Kasumi-1 (cell line): ENCODE measurements at places on chromosomes 16 and 17.

GRCh38 chr16:3099732-3100499 is 822 bp upstream of the ZSCAN10 start:
- DNase-seq = peak; percentile 62

DNA sequence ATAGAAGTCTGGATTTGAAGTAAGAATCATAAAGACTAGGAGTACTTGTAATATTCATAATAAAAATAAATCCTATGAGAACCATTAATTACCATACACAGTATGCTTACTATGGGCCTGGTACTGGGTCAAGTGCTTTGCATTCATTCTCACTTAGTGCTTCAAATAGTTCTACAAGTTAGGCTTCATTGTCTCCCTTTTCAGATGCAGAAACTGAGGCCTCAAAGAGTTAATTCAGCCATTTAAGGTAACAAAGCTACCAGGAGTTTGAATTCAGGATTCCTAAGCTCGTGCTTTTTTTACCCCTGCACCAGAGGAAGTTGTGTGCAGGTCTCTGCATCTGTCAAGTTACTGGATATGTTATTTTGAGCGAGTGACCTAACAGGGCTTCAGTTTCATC is 1098.4 kb upstream of the EEF2KMT start:
- DNase-seq = no peak

DNA sequence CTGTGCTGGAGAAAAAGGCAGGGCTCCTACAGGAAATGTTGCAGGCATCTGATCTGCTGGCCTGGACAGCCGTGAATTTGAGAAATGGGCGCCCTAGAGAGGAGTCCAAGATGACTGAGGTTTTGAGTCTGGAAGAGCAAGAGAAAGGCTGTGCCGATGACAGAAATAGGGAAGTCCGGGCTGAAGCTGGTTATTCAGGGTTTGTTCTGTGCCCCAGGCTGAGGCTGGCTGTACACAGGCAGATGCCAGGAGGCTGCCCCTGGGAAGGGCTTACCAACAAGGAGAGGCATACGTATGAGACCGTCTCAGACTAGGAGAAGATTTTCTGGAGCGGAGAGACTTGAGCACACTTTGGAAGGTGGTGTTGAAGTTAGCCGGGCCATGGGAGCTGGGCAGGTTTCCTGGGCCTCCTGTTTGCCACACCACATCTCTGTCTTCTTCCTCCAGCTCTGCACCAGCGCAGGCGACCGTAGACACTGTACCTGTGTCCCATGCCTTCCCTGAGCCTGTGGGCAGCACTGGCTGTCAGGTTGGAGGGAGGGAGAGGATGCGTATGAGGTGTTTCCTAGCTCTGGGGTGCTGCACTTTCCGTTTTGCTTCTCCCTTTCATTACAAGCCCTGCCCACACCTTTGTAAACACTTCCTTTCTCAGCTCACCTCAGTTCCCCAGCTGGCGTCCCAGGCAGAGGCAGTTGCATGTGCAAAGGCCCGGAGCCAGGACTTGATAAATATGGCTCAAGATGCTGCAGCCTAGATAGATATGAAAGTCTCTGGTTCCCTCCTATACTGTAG is 80.8 kb downstream of the SPECC1 start:
- peak; percentile 50 for DNase-seq

- DNase-seq = no peak
Measured at GRCh38 chr17:48283411-48283810, 146.6 kb downstream of the SKAP1 start.

DNA sequence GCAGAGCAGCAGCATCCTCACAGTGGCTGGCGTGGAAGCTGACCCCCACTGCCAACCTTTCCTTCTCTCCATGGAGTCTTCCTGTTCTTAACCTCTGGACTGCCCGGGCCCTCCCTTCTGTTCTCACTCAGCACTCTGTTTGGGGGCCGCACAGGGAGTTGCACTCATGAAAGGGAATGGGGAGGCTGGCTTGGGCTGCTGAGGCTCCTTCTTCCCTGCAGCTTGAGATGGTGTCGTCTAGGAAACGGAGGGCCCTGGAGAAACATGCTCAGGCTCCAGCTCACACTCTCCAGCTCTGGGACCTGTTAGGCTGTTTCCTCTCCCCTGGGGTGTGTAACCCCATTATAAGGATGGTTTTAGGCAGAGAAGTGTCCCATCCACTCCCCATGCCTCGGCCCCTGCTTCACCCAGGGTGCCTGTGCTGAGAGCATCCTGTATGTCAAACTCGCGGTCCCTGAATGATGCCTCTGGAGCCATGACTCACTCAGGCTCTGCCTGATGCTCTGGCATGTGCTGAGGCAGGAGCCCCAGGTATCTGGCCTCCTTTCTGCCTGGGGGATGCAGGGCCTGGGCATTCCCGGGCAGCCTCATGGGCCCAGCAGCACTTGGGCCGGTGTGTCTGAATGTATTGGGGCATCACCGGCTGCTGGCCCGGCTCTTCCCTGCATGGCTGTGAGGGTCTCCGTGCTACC is 18.9 kb downstream of the TMEM94 start:
- no peak for DNase-seq

DNA sequence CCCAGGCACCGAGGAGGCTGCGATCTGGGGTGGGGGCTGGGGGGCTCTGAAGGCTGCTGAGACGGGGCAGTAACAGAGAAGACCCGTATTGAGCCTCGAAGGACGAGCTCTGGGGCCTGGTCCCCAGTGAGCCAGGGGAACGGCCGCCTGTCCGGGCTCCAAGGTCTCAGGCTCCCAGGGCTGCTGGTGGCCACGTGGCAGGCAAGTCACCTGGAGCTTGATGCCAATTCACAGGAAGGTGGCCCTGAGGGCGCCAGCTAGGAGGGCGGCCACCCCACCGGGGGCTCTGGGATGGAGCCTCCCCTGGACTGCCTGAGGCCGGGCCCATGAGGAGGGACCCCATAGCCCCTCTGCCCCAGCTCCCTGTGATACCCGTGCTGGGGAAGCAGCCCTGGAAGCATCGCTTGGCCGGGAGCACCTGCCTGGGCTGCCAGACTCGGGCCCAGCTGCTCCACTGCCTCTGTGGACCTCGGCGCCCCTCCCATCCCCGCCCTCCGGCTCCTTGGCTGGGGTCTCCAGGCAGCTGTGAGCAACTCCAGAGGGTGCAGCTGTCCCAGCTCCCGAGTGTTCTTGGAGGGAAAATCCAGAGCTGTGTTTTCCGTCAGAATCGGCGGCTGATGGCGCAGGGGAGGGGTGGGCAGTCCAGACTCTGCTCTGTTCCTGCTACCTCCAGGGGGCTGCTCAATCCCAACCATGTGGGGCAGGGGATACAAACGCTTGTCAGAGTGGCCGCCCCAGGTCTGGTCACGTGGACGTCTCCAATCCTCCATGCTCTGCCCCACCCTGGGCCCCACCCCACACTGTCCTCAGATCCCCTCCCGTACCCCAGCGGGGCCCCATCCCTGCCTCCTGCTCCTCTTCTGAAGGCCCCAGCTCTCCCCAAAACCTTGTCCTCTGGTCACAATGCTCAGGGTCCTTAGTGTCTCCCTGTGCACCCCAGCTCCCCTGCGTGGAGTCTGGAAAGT is 67.2 kb upstream of the GNG13 start:
- no peak for DNase-seq
